ENCODE measurements at places on chromosomes 1 and 21.

DNA sequence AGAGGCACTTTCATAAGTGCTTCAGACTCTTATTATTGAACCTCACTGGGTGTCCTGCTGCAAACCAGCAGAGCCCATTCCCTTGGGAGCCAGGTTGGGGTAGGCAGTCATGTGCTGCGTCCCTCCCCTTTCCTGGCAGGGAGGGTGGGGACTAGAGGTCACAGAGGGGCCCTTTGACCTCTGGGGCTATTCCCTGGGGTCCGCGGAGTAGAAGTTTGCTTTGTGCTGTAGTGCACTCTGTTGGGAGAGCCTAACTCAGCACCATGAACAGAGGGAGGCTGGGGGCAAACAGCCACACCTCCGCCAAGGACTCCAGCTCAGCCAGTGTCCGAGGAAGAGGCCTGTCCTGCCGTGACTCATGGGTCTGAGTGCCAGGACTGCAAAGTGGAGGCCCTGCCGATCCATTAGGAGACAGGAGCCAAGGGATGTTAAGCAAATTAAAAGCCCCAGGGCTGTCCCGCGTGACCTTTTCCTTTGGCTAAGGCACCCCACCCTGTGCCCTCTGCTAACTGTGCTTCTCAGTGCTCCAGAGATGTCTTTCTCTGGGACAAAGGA lies 3.0 kb upstream of the IGSF21 start:
- no peak for DNase-seq

DNA sequence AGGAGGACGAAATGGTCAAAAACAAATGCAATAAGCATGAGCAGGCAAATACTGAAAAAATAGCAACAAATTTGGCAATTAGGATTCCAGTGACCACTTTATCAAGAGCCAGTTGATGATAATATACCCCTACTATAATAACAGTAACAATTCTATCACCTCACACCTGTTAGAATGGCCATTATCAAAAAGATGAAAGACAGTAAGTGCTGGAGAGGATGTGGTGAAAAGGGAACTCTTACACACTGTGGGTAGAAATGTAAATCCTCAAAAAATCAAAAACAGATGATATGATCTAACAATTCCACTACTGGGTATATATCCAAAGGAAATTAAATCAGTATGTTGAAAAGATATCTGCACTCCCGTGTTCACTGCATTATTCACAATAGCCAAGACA lies 114.3 kb upstream of the GFI1 start:
- no peak for DNase-seq

DNA sequence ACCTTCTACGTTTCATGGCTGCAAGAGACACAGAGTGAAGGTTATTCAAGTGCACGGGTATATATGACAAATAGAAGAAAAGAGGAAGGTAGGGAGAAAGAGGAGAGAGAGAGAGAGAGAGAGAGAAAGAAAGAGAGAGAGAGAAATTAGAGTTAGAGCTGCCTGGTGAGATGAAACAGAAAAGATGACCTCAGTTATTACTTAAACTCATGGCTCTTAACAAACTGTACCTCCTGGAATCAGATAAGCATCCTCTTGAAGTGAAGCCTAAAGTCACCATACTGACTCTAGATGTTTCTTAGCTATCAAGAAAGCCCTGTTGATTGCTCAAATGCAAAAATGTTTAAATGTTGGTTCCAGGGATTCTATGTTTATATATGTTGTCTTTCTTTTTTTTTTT lies 597.7 kb upstream of the ZP4 start:
- no peak for DNase-seq

- no peak for DNase-seq
Measured at GRCh38 chr1:58774027-58774426, 9.8 kb downstream of the JUN start.

- DNase-seq, result no peak
Measured at GRCh38 chr1:39045231-39045630, 19.1 kb downstream of the NDUFS5 start.

GRCh38 chr1:26378088-26378878 lies 5.7 kb upstream of the ZNF683 start:
- no peak for DNase-seq

DNA sequence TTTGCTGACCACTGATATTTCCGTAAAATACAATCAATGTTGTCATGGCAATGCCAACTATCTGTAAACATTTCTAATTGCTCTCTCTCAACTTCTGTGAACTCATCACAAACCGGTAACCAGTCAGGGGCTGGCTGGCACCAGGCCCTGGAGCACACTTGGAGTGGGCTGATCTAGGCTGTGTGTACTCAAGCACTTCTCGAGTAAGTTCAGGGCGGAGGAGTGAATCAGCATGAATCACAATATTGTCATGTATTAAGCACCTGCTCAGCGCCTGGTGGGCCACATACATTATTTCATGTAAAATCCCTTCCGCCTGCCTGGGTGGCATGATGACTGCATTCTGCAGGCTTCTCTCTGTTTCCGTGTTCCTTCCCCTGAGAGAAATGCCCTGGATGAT lies 212.4 kb downstream of the FOXD2 start:
- no peak for DNase-seq

DNA sequence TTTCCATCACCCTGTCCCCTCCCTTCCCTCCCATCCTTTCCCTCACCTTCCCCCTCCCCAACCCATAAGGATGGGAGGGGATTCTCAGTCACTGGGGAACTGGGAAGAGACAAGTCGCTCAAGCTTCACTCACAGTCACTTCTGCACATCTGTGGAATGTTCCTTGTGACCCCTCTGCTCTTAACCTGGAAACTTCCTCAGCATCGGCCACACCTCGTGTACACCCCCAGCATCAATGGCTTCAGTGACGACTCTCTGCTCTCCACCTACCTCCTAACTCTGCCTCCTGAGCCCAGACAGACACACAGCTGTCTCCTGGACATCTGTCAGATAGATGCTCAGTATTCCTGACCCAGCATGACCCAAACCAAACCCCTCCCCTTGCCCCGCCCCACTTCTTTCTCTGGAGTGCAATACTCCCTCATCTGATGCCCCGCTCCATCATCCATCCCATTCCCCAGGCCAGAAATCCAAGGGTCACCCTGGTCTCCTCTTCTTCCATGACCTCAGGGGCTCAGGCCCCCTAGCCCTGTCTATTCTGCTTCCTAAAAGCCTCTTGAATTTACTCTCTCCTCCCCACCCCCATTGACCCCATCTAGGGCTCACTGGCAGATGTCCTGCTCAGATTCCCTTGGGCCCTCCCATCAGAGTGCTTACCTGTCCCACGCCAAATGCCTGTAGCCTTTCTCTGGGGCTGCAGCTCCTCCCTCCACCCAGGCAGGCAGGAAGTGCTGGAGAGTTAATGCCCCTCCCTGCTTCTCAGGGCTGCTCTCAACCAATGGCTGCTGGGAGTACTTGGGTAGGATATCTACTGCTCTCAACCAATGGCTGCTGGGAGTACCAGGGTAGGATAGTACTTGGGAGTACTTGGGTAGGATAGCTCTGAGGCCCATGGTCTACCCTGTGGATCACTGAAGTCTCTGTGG lies 83.1 kb upstream of the CSF3R start:
- DNase-seq, result no peak

DNA sequence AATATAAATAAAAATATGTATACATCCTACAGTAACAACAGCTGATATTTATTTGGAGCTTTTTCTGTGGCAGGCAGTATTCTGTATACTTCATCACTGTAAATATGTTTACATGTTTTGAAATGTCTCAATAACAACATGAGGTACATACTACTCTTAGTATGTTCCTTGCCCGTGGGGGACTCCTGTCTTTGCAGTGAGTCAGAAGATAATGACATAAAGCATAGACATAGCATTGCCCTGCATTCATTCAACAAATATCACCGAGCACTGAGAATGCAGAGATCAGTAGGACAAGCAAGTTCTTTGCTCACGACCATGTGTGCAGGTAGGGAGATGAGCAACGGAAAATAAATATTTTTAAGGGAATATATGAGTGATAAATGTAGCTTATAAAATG lies 246.5 kb downstream of the LTN1 start:
- no peak for DNase-seq

DNA sequence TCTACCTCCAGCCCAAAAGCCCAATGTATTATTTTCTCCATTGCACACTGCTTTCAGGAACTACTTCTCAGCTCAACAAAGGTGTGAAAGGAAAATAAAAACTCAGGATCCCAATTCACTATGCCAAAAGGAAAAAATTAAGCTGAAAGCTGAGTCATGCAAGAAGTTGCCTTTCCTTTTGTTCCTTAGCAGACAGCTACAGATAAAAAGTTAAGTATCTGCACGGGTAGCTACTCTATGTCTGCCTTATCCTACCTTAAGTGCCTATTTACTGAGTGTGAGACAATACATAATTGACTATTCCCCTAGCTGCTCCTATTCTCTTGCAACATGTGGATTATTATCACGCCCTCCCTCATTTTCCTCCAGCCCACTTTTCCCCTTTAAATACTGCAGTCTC lies 84.1 kb downstream of the ADCY10 start:
- DNase-seq, result no peak

DNA sequence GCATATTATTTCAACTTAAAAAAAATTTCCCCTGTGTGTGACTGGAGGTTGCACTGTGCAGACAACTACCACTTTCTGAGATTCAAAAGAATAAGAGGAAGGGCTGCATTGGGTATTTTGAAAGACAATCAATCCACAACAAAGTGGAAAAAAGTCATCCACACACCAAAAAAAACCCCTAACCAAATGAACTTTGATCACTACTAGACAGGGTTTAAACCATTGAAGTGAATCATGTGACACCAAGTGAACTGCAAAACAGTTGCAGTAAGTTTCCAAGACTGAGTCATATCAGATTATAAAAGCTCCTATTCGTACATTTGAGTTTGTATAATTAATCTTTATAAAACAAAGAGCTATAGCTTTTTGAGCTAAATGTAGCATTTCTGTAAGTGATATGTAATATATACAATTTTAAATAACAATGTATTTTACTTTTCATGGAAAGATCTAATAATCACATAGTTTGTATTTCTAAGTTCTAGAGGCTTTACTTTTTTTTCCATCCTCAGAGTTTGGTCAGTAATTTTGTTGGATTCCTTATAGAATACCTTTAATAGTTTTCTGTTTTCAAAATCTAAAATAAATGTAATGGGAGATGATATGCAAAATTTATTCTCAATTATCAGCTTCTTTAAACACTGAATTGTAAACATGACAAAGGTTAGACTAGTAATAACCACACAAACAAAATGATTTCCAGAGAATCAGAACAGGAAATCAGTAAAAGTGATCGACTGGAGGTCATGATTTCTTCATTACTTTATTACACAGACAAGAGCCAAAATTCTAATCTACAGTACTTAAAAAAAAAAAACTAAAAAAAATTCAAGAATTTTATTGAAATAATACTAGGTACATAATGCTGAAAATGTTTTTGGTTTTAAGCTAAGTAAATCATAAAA lies 50.5 kb upstream of the GFI1 start:
- peak; percentile 17 for DNase-seq

GRCh38 chr1:235368428-235368827 lies 1.2 kb downstream of the TBCE start:
- no peak for DNase-seq

GRCh38 chr1:220730486-220730885 lies 17.6 kb upstream of the MTARC2 start:
- DNase-seq, result no peak

GRCh38 chr1:4395158-4395557 lies 259.3 kb upstream of the AJAP1 start:
- no peak for DNase-seq

GRCh38 chr1:181150842-181151241 lies 62.3 kb downstream of the IER5 start:
- DNase-seq, result no peak

GRCh38 chr1:53473463-53473862 lies 14.3 kb downstream of the DMRTB1 start:
- no peak for DNase-seq

- DNase-seq, result no peak
Measured at GRCh38 chr1:230876660-230877059, 8.3 kb upstream of the C1orf198 start.

DNA sequence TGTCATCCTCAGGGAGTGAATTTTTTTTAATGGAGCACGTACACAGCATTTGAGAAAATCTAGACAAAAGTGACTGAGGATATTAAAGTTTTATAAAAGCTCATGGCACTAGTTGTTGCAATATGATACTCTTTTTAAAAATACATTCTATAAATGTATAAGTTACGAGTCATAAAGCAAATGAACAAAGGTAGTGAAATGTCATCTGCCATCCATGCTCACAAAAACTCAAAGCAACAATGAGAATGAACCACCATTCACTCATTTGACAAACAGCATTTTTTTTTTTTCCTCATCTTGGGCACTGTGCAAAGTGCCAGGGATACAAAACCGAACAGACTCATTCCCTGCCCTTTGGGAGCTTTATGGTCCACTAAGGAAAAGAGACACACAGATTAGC lies 38.7 kb downstream of the GPR137B start:
- DNase-seq, result no peak

- DNase-seq, result no peak
Measured at GRCh38 chr1:68904477-68904876, 407.6 kb upstream of the DEPDC1 start.

DNA sequence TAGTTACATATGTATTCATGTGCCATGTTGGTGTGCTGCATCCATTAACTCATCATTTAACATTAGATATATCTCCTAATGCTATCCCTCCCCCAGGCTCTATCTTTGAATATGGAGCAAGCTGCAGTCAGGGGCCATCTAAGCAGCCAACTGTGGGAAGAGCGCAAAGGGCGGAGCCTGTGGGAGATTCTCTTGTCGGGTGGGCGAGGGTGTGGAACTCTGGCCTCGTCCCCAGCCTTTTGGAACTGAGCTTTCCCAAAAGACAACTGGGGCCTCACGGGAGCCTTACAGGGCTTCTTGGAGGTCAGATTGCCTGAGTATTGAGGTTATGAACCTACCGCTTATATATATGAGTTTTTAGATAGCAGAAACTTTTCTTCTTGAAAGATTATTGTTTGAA lies 117.2 kb downstream of the HHAT start:
- DNase-seq, result no peak

DNA sequence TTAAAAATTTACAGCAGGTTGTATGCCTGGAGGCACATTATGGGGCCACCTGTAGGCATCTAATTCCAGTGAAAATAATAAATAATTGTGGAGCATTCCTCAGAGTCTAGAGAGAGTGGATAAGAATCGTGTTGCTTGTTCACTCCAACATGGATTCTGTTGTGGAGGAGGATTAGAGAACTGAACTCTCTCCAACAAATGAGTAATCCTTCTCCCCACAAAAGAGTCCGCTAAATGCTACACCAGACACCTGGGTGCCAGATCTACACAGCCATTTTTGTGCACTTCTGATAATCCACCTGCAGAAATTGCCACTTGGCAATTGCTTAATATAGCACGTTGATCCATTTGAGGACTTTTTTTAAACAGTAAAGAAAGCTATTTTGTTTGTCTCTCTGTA lies 113.7 kb upstream of the DPYD start:
- DNase-seq, result no peak

- DNase-seq, result no peak
Measured at GRCh38 chr1:231990388-231990787, 363.8 kb downstream of the DISC1 start.

GRCh38 chr1:155984341-155984740 lies 6.0 kb upstream of the ARHGEF2 start:
- DNase-seq, result no peak

Measured in germinal center (tissue), 1 donor.